ENCODE measurements at places on chromosomes 13 and 19.

DNA sequence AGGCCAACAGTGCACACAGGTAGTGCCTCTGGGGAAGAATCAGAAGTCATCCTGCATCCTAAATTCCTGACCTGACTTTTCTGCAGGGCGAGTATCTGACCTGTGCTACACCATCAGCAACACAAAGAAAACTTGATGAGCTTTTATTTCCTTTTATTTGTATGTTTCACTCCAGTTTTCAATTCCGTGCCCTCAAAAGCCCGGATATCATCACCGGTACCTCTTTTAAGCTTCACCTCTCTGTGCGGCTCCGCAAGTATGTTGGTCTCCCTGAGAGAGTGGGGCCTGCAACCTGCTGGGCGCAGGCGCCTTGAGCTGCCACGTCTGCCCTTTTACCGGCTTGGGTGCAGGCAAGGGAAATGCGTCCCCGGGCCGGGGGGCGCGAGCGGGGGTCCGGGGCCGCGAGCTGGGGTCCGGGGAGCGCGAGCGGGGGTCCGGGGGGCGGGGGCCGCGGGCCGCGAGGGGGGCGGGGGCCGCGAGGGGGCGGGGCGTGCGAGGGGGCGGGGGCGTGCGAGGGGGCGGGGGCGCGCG, 4.3 kb upstream of the DUXA start:
- DNase-seq: no peak

GRCh38 chr13:80931118-80931517, 590.2 kb upstream of the SPRY2 start:
- DNase-seq: no peak

DNA sequence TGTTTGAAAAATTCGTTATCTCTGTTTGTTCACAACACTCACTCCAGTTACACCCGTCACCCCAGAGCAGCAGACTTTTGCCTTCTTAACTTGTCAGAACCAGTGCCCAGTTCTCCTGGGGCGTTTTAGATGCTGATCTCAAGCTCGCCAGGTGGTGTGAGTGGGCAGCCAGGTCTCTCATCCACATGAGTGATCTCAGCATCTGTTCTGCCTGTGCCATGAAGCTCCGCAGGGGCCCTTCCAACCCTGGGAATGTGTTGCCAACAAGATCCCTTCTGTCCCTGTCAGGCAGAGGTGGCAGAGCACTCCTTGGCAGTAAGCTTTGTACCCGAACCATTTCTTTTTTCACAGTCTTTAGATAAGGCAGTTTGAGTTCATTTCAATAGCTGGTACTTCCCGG, 896.5 kb downstream of the UQCRFS1 start:
- no peak for DNase-seq

DNA sequence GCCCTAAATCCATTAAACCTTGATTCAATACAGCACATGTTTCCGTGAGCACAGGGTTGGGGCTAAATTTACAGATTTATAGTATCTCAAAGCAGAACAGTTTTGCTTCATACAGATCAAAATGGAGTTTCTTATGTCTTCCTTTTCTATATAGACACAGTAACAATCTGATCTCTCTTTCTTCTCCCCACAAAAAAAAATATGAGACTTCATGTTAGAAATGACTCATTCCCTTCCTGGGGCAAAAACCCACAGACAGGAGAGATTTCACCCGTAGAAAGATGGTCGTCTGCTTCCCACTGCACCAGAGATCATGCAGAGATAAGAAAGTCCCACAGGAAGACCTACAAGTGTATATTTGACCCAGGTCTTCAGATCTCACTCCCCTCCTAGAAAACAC, 7.7 kb upstream of the ZNF611 start:
- no peak for DNase-seq

GRCh38 chr19:52296400-52296772, 583 bp upstream of the ZNF480 start:
- DNase-seq: no peak

- no peak for DNase-seq
Observed at GRCh38 chr19:4007836-4008539, 452 bp downstream of the PIAS4 start.

GRCh38 chr13:86425170-86425815, 626.1 kb upstream of the SLITRK6 start:
- no peak for DNase-seq

GRCh38 chr19:19056636-19057275, 7.0 kb upstream of the SLC25A42 start:
- DNase-seq: no peak

GRCh38 chr19:35558400-35559280, 4.8 kb downstream of the ATP4A start:
- DNase-seq: no peak

- no peak for DNase-seq
Observed at GRCh38 chr19:32219881-32220472, 125.4 kb upstream of the ZNF507 start.

GRCh38 chr13:26961890-26962615, 201.5 kb upstream of the GPR12 start:
- DNase-seq: no peak

GRCh38 chr19:50321831-50322230, 7.3 kb downstream of the KCNC3 start:
- DNase-seq: no peak

- no peak for DNase-seq
Observed at GRCh38 chr13:41061914-41062837, 867 bp downstream of the WBP4 start.

GRCh38 chr13:73324842-73325722, 266.3 kb downstream of the KLF5 start:
- DNase-seq: no peak

- no peak for DNase-seq
Observed at GRCh38 chr19:38545596-38545995, 72.2 kb downstream of the MAP4K1 start.

DNA sequence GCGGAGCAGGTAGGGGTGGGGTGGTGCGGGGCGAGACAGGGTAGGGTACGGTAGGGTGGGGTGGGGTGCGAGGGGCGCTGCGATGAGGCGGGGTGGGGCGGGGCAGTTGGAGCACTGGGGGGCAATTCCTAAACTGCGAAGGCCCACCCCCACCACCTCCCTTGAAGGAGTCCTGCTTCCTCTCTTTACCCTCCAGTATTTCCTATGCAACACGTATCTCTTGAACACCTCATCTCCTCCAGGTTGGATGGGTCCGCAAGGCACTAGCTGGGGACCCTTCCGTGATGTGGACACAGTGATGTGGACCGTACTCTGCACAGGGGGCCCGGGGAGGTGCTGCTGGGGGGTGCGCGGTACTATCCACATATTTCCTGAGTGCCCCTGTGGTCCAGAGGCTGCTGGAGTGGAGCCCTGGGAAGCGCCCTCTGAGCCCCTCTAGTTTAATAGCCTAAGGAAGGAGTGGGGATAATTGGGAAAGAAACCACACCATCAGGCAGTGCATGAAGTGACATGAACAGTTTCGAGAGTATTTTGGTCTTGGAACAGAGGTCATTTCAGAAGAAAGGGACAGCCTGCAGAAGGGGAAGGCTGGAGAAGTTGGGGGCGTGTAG, 1.1 kb downstream of the IL17D start:
- DNase-seq: no peak

- no peak for DNase-seq
Observed at GRCh38 chr19:32268381-32268780, 77.0 kb upstream of the ZNF507 start.

DNA sequence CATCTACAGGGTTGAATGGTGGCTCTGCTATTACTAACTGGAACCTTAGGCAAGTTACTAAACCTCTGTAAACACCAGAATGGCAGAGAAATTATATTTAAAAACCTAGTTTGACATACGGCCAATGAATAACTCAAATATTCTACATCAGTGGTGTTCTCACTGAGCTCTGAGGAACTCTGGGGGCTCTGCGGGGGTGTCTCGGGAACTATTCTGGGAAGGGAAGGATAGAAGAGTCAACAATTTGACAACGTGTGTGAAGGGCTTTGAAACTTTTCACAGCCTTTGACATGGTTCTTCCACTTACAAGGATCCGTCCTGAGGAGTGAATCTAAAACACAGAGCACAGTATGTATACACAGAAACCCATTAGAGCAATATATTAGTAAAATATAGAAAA, 38.7 kb downstream of the SOHLH2 start:
- no peak for DNase-seq

- peak; percentile 27 for DNase-seq
Observed at GRCh38 chr19:16714702-16715287, 4.9 kb upstream of the NWD1 start.

DNA sequence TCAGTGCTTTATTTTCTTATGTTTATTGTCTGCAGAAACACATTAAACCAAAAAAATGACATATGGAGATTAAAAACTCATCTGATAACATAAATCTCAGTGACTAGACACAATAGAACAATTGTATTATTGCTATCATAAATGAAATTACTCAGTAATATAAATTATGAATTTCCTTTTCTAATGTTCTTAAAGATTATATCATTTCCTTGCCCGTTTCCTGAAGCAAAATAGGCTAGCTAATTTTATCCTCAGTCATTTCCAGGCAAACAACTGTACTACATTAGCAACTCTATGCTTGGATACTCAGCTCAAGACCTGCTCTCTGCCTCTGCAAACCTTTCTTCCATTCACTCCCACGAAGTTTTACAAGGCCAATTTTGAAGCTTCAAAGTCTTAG, 61.2 kb downstream of the RFC3 start:
- no peak for DNase-seq

DNA sequence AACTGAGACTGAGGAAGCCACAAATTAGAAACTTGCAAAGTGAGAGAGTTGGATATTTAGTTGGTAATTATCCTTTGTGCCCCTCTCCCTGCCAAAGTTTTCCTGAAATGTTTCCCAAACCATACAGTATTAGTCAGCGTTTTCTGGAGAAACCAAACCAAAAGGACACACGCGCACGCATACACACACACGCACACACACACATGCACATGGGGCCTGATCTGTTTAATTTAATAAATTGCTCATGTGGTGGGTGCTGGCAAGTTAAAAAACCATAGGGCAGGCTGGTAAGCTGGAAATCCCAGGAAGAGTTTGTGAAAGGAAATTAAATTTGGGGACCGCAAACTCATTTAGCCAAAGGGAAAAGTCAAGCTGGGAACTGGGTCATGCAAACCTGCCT, 11.7 kb upstream of the CYSLTR2 start:
- DNase-seq: no peak

All from HFF-Myc (cell line).